GM12864 (cell line): ENCODE measurements at places on chromosomes 7 and 10.

GRCh38 chr7:124351950-124352349 lies 319.1 kb upstream of the TMEM229A start:
- no peak for DNase-seq

GRCh38 chr7:72217151-72217550 lies 195.0 kb downstream of the CALN1 start:
- DNase-seq, result no peak

- DNase-seq, result no peak
Observed at GRCh38 chr10:132145002-132145401, 41.7 kb upstream of the DPYSL4 start.

DNA sequence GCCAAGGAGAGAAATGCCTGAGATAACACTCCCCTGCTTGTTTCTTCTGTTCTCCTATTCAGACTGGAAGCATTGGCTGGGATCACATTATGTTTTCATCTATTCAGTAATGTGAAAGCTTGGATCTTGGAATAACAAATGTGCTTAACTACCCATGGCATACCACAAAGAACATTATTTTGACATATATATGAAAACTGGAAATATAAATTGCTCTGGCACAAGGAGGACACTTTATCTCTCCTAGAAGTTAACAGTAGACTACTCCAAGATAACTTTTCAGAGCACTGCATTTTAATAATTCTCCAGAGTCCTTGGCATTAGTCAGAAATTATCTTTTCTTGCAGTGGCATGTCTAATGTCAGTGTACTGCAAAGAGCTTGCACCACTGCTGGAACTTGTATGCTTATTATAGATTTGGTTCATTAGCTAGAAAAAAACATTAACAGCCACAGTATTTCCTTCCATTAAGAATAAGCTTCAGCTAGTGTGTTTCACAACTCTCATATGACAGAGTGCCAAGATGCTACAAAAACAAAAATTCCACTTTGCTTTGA lies 169.3 kb upstream of the LRRN3 start:
- DNase-seq, result no peak

DNA sequence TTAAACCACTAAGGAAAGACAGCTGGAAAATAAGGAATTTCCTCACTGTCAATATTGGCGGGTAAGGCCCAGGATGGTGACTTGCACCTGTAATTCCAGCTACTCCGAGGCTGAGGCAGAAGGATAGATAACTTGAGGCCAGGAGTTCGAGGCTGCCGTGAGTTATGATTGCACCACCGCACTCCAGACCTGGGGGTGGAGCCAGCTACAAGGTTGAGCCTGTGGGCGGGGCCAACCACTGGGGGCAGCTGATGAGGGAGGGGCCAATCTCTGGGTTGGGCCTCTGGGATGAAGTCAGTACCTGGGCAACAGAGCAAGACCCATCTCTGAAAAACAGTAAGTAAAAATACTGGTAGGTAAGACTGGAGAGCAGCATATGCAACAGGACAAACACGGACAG lies 80.1 kb upstream of the ADO start:
- DNase-seq, result no peak

GRCh38 chr10:17841050-17841449 lies 31.9 kb downstream of the MRC1 start:
- no peak for DNase-seq
